ENCODE measurements at places on chromosomes 1 and 21.

DNA sequence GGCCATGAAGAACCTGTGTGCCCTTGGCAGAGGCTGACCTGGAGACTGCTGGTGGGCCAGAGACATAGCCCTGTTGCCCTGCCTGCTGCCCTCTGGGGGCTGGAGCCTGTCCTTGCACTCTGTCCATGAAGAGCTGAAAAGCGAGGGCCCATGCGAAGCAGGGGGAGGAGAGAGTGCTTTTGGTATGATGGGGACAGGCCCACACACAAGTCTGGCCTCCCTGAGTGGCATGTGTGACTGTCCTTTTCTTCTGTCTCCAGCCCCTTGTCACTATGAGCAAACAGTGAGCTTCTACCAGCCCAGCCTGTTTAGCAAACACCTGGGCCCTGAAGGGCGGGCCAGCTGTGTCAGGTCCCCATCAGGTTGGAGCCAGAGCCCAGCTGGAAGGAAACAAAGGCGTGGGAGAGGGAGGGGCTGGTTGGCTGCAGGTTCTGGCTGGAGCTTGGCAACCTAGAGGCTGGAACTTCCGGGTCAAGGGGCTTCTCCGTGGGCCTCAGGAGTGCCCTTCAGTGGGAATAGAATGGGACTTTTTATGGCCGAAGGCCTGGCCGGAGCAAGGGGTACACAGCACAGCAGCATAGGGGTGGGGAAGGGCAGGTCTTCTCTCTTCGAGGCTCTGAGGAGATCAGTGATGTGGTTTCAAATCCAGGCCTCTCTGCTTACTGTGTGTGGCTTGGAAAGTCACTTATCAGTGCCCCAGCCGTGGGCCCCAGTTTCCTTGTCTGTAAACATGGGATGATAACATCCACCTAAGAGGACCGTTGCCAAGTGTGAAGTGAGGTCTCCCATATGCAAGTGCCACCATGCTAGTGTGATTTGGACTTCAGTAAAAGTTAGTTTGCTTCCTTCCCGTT lies 14.3 kb downstream of the QSOX1 start:
- no peak for DNase-seq

DNA sequence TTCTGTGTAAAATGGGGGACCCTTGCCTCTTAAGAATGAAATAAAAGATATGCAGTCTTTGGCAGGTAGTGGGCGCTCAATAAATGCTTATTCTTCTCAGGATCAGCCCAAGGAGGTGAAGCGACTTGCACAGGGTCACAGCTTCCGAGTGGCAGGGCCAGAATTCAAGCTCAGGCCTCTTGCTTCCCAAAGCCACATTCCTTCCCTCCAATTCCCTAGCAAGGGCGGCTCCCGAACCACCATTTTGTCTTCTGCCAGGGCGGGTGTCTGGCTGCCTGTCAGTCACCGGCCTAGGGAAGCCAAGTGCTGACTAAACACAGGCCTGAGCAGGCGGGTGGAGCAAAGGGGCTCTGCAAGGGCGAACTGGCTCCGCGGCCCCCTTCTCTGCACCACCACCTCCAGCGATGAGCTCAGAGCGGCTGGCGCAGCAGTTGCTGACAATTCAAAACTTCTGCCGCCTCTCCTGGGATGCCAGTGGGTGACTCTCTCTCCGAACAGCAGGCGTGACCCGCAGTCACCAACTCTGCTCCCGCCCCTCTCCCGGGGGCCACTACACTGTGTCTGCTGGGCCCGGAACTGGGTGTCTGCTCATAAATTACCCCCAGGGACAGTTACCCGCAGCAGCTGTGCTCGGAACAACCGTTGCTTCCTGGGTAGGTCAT lies 10.8 kb downstream of the GPR3 start:
- no peak for DNase-seq

DNA sequence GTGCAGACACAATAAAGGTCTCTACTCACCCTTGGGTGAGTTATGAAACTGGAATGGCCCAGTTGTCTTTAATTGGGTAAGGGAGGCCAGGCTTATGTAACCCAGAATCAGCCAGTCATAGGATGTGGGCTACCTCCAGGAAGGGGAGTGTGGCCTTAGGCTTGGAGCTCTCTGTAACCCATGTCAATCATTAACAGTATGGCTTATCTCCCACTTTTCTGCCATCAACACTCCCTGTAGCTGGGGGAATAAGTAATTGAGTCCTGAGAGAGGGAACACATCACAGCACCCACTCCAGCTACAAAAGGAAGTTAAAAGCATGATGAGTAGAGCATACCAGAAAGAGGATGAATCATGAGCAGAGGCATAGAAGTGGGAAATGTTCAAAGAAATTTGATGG lies 327.0 kb upstream of the DUSP10 start:
- no peak for DNase-seq

GRCh38 chr1:189816558-189816957 lies 661.1 kb downstream of the BRINP3 start:
- DNase-seq = no peak

DNA sequence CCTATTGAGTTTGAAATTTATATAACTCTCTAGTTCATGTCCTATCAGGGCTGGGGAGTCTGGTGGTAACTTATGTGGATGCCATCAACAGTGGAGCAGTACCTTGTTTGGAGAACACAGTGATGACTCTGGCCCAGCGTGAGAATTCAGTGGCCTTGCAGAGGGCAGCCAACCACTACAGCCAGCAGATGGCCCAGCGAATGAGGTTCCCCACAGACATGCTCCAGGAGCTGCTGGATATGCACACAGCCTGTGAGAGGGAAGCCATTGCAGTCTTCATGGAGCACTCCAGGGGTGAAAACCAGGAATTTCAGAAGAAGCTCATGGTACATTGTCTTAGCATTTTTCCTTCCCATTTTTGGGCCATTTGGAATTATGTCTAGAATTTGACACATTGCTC lies 32.0 kb upstream of the GBP6 start:
- no peak for DNase-seq

- DNase-seq = no peak
Measured at GRCh38 chr1:1462318-1462966, 9.1 kb upstream of the ATAD3B start.

- DNase-seq = peak; percentile 80
Measured at GRCh38 chr1:67686267-67687197, 1.5 kb downstream of the GADD45A start.

DNA sequence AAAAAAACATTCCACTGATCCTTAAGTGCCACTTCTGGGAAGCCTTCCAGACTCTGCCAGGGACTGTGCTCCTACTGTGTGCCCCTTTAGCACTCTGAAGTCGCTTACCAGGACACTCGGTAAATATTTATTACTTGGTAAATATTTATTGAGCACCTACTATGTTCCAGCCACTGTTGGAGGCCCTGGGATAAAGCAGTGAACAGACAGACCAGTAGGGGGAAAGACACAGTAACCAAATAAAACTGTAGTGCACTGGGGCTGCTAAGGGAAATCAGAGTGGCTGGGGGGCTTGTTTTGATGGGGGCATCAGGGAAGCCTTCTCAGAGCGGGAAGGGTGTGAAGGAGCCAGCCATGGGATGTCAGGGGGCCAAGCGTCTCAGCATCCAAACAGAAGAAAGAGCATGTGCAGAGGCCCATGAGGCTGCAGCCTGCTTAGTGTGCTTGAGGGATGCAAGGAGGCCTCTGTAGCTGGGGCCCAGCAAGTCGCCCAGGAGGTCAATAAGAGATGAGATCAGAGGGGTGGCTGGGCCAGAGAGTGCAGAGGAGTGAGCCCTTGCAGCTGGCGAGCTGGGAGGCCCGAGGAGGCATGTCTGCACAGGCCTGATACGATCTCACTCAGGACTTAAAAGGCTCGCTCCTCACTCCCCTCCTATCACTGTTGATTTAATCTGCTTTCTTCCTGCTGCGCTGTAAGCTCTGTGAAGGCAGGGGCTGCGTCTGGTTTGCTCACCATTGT lies 28.6 kb downstream of the KAZN start:
- peak; percentile 49 for DNase-seq

DNA sequence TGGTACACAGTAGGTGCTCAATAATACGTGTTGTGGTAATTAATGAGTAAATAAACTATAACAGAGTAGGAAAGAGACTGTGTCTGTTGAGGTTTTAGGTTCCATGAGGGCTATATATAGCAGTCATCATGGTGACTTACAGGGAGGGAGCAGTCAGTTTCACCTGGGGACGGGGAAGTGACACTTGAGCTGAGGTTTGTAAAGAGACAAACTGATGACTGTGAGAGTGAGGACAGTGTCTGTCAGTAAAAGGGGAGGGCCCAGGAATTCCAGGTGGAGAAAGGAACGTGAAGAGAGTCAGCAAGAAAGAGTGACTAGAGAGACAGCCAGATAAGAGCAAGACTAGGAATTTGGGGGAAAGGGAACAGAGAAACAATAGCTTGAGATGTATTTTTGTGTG lies 30.2 kb downstream of the ABCA4 start:
- no peak for DNase-seq

Measured in putamen (tissue), 1 donor.